ENCODE measurements at places on chromosomes 4 and X. TPM values are rescaled to one million over a fixed set of nuclear protein-coding genes. Genes with fewer than 3 reads are reported as not detected.

GRCh38 chrX:110131031-110131430 lies 128.1 kb downstream of the TMEM164 start:
- DNase-seq, result no peak

DNA sequence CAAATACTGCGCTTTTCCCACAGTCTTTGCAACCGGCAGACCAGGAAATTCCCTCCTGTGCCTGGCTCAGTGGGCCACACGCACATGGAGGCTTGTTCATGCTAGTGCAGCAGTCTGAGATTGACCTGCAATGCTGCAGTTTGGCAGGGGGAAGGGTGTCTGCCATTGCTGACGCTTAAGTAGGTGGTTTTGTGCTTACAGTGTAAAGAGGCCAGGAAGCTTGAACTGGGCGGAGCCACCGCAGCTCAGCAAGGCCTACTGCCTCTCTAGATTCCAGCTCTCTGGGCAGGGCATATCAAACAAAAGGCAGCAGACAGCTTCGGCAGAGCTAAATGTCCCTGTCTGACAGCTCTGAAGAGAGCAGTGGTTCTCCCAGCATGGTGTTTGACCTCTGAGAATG lies 390.5 kb upstream of the TECRL start:
- DNase-seq, result no peak

GRCh38 chr4:43356786-43357185 lies 464.3 kb downstream of the GRXCR1 start:
- DNase-seq, result no peak

DNA sequence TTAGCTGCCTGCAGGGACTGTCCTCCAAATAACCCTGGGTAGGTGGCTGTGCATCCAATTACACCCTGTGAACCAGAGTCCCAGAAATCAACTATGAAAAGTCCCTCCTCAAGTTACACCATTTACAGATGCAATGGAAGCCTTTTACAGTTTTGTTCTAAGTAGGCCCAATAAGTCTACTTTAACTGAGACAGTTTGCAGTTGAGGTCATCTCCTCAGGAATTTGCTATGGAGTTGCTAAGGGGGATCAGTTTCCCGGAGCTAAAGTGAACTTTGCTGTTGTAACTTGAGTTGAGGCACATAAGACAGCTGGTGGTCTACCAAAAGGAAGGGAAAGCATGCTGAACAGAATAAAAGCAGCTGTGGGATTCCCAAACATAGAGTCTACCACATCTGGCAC lies 121.6 kb upstream of the STK26 start:
- DNase-seq, result no peak

- DNase-seq, result no peak
These were observed 12.4 kb upstream of the DHRSX start for GRCh38 chrX:2513121-2513664.

GRCh38 chr4:83870328-83870950 lies 334.5 kb downstream of the GPAT3 start:
- no peak for DNase-seq

- DNase-seq, result no peak
These were observed 554.3 kb upstream of the TENM3 start for GRCh38 chr4:181688872-181689271.

DNA sequence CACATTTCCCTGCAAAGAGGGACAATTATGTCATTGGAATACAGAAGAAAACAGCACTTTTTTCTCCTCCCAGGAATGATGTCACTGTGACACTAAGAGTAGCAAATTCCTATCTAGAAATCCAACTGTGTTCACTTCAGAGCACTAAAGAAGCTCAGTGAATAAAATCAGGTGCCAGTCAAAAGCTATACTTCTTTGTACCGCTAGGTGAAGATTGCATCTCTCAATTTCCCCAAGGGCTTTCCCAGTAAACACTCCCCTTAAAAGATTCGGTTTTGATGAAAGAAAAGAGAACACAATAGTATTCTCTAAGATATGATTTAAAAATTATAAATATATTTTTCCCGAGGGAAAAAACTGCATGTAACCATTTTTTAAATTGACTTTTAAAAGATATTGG lies 104.7 kb upstream of the MID1 start:
- no peak for DNase-seq

GRCh38 chrX:37613933-37614332 lies 42.5 kb downstream of the LANCL3 start:
- no peak for DNase-seq

- no peak for DNase-seq
These were observed 17.7 kb upstream of the PITX2 start for GRCh38 chr4:110640576-110640975.

GRCh38 chr4:133440404-133440803 lies 291.3 kb downstream of the PCDH10 start:
- no peak for DNase-seq

DNA sequence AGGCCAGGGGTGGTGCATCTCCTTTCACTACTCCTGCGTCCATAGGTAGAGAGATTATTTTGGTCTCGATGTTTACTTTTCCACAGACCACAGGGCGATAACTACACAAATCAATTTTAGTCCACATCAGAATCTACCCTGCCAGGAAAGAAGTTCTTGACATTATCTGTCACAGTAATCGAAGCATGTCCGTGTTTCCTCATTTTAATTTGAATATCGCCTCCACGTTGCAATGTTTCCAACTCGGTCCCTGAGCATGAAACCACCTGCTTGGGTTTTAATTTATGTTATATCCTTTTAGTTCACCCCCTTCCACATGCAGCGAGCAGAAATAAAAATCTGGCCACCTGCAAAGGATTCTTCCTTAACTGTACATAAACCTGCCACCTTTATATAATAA lies 100.1 kb upstream of the ATXN3L start:
- no peak for DNase-seq

DNA sequence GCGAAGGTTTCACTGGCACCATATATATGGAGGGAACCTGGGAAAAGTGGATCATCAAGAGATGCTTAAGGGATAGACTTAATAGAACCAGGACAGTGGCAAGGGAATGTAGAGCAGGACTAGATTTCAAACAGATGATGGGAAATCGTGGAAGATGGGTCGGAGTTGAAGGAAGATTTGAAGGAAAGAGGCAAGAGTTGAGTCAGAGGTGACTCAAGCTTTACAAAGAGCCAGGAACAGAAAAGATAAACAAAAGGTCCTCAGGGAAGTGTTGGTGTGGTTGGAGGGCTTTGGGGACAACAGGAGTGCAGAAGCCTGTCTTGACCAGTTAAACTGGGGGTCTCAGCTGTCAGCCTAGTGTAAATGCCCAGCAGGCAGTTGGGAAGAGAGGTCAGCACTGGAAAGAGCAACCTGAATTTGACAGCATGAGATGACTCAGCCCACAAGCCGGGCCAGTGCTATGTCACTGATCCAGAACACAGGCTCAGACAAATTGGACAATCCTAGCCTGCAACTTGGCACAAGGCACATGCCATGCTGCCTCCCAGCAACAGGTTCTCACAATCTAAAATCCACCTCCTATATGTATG lies 230.5 kb downstream of the IDS start:
- no peak for DNase-seq

DNA sequence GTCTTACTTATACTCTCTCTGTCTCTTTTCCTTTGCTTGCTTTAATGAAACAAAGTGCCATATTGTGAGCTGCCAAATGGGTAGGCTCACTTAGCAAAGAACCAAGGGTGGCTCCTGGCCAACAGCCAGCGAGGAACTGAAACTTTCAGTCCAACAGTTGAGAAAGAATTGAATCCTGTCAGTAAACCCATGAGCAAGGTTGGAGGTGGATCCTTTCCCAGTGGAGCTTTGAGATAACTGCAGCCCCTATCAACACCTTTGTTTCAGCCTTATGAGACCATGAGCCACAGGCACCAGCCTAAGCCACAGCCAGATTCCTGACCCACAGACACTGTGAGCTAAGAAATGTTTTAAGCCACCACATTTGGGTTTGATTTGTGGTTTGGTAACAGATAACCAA lies 362.2 kb downstream of the PDGFC start:
- DNase-seq, result no peak

DNA sequence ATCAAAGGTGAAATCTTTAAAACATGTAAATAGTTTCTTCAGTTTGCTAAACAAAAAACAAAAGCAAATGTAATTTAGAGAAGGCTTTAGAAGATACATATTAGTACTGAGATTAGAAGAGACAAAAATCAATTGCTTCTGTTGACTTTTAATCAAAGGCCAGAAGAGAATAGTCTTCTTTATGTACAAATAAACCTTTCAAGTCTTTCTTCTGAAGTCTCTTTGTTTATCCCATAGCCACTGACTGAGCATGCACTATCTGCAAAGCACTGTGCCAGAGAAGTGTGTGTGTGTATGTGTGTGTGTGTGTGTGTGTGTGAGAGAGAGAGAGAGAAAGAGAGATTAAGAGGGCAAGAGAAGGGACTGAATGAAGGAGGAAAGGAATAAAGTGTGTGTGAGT lies 198.4 kb downstream of the GLUD2 start:
- no peak for DNase-seq

- DNase-seq, result peak; percentile 92
These were observed 3.4 kb downstream of the ATP1B4 start for GRCh38 chrX:120365320-120365719.

GRCh38 chrX:40310447-40310846 lies 212.7 kb upstream of the BCOR start:
- DNase-seq, result no peak

GRCh38 chrX:73903941-73904340 lies 340.9 kb downstream of the CHIC1 start:
- no peak for DNase-seq

- no peak for DNase-seq
These were observed 621.8 kb downstream of the TMA16 start for GRCh38 chr4:164116286-164116685.

DNA sequence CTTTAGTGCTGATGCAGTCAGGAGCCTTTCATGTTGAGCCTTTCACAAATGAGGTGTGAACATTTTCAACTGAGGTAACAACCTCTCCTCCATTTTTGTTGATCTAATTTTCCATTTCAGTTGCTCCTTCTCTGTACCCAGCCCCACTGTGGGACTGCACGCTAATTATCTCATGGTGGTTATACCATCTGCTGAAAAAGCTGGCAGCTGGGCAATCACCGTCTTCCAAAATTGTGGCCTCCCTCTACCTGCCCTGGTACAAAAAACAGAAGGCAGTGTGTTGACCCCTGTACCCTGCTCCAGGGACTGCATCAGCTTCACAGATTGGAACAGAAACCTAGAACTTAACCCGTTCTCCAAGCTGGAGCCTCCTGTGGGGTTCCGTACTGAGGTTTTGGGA lies 72.4 kb upstream of the LONRF3 start:
- no peak for DNase-seq

DNA sequence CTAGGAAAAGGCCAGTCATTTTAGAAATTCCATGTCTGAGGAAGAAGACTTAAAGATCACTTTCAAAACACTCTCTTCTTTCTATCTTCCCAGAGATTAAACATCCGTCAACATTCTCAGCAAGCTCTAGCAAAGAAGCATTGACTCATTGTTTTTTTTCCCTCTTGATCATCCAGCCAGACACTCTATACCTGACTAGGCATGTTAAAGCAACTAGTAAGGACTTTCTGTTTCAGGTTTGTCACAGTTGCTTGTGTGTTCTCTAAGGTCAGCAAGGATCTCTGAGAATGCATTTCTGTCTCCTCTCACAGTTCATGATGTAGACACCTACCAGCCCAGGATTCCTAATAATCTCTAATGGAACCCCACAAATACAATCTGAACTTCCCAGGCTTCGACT lies 112.2 kb downstream of the IL13RA2 start:
- DNase-seq, result no peak

- no peak for DNase-seq
These were observed 69.6 kb upstream of the CXorf66 start for GRCh38 chrX:140034916-140035315.

- no peak for DNase-seq
These were observed 1063.8 kb upstream of the INTU start for GRCh38 chr4:126568652-126569570.

- DNase-seq, result no peak
These were observed 90.3 kb downstream of the ARX start for GRCh38 chrX:24925430-24925829.

DNA sequence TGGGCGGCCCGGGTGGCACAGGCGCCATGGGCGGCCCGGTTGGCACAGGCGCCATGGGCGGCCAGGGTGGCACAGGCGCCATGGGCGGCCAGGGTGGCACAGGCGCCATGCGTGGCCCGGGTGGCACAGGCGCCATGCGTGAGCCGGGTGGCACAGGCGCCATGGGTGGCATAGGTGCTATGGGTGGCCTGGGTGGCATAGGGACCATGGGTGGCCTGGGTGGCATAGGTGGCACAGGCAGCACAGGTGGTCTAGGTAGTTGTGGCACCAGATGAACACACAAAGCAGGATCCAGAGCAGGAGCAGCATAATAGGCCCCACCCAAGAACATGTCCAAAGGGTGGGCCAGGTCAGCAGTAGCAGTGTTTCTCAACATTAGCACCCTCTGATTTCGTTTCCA lies 4.3 kb downstream of the ESX1 start:
- no peak for DNase-seq

DNA sequence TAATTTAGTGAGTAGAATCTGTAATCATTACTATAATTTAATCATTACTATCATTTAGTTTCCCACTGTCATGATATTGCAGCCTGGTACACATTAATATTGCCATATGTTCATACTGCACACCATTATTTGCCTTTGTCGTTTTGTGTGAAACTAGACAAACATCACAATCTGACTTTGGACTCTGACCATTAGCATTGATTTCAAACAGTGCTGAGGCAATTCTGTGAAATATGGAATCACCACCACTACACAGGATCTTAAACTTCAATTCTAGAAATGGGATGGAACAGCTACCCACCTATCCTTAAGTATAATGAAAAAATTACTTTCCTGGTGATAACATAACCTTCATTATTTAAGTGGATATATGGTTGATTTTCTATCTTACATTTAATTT lies 98.3 kb downstream of the SORBS2 start:
- no peak for DNase-seq

GRCh38 chr4:19806865-19807264 lies 444.8 kb upstream of the SLIT2 start:
- DNase-seq, result no peak

ETDB gene
- not detected for total RNA-seq

CXCL10 gene
- 0.97 TPM for total RNA-seq

MAP7D2 gene
- total RNA-seq, result not detected

PF4V1 gene
- not detected for total RNA-seq

SMIM10 gene
- 2.7 TPM for total RNA-seq

FGG gene
- not detected for total RNA-seq

MTHFD2L gene
- 7.4 TPM for total RNA-seq

SSX4 gene
- total RNA-seq, result not detected

VCX2 gene
- not detected for total RNA-seq

RNF175 gene
- total RNA-seq, result not detected
